GF-D8 (cell line): ENCODE measurements at places on chromosomes 2 and 18.

DNA sequence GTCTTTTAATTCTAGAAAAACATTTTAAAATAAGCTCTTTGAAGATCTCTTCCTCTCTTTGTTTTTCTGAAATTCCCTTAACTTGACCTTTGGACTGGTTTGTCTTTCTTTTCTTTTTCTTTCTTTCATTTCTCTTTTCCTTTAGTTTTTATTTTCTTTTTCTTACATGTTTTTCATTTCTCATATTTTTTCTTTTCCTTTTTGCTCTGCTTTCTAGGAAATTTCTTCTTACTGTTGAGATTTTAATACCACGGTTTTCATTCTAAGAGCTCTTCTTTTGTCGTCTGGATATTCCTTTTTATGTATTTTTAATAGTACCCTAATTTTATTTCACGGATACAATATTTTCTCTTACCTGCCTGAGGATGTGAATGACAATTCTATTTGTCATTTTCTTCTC, 337.8 kb downstream of the AGPS start:
- no peak for DNase-seq

DNA sequence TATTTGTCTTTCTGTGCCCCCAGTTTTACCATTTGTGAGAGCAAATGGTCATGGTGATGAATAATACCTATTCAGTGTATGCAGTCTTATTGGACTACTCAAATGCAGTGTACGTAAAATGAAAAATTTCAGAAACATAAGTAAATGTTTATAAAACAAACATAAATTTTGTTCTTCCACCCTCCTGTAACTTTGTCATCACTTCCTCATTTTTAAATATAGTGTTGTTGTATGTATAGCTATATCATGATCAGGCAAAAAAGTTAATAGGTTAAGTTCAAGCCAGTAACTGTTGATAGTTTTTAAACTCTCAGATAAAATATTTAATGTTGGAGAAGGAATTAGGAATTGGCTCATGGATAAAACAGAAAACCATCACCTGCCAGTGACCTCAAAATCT, 93.2 kb downstream of the KLF7 start:
- DNase-seq, result no peak

DNA sequence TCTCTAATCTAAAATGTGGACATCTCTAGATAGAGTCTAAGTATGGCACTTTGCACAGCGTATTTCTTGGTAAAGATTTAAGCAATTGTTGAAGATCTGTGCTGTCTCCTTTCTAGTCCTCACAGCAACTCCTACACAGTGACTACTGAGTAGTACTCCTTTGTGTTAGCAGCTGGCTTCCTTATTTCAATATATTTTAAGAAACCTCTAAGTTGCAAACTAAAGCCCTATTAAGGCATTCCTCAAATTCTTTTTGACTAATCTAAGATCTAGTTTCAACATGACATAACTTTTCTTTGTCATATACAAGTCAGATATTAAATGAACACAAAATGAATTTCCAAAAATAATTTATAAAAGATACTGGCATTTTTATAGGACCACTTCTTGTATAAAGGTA, 121.8 kb upstream of the DNAJC10 start:
- no peak for DNase-seq

GRCh38 chr18:64474255-64474654, 325.4 kb upstream of the LINC00305 start:
- DNase-seq, result no peak

DNA sequence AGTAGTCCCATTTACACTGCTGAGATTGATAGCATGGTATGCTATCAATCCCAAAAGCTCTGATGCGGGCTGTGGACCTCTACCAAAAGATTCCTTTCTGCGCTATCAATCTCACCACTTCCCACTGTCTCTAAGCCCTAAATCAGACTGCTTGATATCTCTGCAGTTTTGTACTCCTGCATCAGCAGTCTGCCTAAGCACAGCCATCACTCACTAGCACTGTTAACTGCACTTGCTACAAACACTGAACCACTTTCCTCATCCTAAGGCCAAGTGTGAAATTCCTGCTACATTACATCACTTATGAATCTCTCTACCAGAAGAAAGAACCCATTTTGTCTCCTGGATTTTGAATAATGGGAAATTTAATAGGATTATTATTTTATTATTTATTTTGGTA, 237.0 kb downstream of the HNMT start:
- no peak for DNase-seq

DNA sequence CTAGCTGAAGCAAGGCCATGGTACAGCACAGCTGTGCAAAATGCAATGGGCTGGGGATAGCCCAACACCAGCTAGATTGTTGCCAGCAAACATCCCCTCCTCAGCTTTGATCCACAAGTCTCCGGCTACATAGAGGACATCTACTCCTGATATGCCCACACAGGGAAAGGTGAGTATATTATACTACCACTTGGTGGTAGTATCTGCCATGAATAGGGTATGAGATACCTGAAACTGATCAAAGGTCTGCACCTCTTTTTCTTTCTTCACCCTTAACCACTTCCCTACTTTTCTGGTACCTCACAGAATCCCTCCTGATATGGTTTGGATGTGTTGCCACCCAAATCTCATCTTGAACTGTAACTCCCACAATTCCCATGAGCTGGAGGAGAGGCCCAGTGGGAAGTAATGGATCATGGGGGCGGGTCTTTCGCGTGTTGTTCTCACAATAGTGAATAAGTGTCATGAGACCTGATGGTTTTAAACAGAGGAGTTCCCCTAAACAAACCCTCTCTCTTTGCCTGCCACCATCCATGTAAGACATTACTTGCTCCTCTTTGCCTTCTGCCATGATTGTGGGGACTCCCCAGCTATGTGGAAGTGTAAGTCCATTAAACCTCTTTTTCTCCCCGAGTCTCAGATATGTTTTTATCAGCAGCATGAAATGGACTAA, 279.6 kb downstream of the TXNL1 start:
- DNase-seq, result no peak

DNA sequence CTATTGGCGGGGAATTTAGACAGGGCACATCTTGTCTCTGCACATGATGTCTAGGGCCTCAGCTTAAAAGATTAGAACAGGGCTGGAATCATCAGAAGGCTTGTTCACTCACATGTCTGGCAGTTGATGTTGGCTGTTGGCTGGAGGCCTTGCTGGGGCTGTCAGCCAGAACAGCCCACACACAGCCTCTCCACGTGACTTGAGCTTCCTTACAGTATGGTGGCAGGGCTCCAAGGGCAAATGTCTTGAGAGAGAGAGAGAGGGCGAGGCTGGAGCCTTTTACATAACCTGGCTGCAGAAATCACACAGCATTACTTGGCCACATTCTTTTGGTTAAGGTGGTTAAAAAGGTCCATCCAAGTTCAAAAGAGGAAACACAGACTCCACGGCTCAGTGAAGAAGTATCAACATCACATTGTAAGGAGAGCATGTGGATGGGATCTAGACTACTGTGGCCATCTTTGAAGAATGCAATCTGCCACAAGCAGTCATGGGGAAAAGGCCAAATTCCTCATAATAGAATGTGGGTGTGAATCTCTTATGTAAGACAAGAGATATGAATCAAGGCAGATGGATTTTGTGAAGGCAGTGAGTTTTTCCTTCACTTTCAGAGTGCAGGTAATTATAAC, 30.4 kb downstream of the SRSF7 start:
- peak; percentile 65 for DNase-seq

- DNase-seq, result no peak
Observed at GRCh38 chr2:234427081-234428061, 69.5 kb downstream of the ARL4C start.

DNA sequence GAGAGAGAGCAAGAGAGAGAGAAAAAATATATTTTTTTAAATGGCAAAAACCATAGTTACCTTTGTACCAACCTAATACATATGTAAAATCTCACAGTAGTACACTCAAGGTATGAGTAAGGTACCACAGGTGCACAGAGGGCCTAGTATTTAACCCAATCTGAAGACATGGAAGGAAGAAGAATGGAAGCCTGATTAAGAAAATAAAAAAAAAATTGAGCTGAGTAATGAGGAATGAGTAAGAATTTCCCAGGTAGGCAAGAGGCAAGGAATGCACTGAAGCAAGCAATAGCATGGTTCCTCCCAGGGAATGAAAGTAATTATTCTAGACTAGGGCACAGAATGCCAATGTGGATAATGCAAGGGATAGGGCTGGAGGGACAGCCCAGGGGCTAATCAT, 294.2 kb downstream of the FIGN start:
- DNase-seq, result no peak

GRCh38 chr2:28949617-28950305, 31.3 kb upstream of the TOGARAM2 start:
- DNase-seq, result no peak

- no peak for DNase-seq
Observed at GRCh38 chr18:9616049-9616448, 1.7 kb upstream of the PPP4R1 start.

GRCh38 chr2:207766697-207767460, 2.8 kb downstream of the FZD5 start:
- no peak for DNase-seq

DNA sequence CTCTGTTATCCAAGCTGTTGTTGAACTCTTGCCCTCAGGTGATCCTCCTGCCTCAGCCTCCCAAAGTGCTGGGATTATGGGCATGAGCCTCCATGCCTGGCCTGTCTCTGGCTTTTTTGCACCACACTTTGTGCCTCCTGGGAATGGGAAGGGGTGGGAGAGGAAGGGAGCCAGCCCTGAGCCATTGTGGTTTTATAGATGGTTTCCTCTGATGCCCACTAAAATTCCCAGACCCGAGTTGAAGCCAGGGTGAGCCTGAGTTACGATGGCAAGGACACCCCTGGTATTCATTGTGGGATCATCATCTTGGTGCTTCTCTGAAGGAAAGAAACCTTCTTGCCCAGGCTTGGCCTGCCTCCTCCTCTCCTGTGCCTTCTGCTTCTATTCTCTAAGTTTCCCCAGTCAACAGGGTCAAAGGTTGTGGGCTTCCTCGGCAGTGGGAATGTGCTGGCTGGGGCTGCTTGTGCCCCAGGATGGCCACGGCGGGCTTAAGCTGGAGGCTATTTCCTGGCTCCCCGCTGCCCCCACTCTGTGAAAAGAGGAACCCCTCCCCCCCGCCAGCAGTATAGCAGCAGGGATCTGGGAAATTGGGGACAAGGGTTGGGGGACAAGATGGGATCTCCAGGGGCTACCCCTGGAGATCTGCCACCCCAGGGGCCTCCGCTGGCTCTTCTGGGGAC, 106.2 kb downstream of the STPG4 start:
- no peak for DNase-seq

GRCh38 chr18:75063615-75064512, 145.1 kb downstream of the PTGR3 start:
- DNase-seq, result no peak

- no peak for DNase-seq
Observed at GRCh38 chr2:213524164-213524563, 239.9 kb downstream of the SPAG16 start.

- peak; percentile 25 for DNase-seq
Observed at GRCh38 chr2:5482929-5483331, 209.3 kb upstream of the SOX11 start.

- DNase-seq, result no peak
Observed at GRCh38 chr2:75303227-75303626, 103.9 kb upstream of the TACR1 start.

DNA sequence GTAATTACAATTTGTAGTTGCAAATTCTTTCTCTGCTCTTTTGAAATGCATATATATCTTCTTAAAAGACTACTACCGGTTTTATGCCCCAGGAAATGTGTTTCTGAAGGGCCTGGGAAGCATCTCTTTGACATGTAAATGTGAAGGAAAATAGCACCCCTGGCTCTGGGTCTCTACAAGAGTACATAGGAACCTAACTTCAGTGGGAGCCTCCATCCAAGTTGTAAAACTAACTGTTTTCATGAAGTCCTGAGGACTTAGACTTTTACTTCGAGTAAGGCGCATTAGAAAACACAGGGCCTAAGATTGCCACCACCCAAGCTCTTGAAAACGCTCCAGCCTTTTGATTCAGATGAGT, 99.4 kb downstream of the CBLN2 start:
- no peak for DNase-seq

DNA sequence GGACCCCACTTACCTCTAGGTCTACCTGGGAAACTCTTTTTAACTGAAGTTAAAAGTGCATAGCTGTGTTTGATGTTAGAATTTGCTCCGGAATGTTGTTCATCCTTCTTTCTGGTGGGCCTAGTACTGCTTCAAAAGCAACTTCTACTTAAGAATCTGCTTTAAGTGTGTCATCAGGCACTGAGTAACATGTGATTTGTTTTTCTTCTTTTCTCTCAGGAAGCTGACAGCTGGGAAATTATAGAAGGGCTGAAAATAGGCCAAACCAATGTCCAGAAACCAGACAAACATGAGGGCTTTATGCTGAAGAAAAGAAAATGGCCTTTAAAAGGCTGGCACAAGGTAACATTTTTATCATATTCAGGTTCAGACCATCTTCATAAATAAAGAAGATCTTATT, 122.9 kb downstream of the PRKRA start:
- no peak for DNase-seq

- no peak for DNase-seq
Observed at GRCh38 chr2:11419781-11420180, 46.2 kb downstream of the E2F6 start.

GRCh38 chr18:65239787-65240186, 511.0 kb upstream of the CDH7 start:
- DNase-seq, result no peak

DNA sequence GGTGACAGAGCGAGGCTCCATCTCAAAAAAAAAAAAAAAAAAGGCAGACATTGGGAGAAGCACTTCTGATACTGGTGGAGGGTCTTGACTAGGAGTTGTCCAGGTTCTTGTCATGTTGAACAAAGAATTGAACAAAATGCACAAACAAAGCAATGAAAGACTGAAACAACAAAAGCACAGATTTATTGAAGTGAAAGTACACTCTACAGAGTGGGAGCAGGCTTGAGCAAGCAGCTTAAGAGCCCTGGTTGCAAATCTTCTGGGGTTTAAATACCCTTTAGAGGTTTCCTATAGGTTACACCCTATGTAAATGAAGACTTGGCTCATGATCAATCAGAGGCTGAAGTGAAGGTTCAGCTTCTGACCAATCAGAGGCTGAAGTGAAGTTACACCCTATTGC, 6.4 kb upstream of the SS18 start:
- no peak for DNase-seq

DNA sequence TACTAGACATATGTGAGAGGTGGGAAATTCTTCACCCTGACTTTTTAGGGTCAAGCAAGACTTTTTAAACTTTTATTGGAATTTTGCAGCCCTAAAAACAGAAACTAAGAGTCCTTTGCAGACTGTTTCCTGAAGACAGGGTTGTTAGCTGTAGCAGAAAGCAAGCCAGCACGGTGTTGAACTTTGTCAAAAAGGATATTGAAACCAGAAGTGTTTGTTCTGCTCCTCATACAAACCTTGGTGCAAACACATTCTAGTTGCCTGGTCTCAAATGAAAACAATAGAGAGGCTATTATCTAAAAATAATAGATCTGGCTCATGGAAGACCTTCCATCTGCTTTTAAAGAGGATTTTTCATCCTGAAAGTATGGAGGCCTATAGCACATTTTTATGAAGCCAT, 65.8 kb upstream of the IGFBP5 start:
- no peak for DNase-seq

DNA sequence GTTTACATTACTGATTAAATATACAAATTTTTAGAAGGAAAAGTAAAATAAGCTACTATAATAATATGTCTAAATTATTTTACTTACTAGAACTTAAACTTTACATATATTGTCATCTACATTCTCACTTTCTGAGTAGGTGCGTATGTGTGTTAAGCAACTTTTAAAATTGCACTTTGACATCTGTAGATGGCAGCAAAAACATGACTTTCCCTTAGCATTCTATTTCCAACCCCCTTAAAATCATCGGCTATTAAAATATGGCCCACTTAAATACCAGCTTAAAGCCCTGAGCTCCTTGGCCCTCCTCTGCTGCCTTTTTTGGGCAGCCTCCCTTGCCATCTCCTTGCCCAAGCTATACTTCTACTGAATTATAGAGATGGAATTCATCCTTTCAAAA, 78.0 kb downstream of the UPP2 start:
- no peak for DNase-seq

GRCh38 chr2:55093381-55093780, 43.1 kb upstream of the RTN4 start:
- DNase-seq, result peak; percentile 48
